NCI-H1105 (cell line): ENCODE measurements at places on chromosomes 11 and 22.

GRCh38 chr11:81092522-81092921 lies 1641.1 kb downstream of the FAM181B start:
- no peak for DNase-seq

DNA sequence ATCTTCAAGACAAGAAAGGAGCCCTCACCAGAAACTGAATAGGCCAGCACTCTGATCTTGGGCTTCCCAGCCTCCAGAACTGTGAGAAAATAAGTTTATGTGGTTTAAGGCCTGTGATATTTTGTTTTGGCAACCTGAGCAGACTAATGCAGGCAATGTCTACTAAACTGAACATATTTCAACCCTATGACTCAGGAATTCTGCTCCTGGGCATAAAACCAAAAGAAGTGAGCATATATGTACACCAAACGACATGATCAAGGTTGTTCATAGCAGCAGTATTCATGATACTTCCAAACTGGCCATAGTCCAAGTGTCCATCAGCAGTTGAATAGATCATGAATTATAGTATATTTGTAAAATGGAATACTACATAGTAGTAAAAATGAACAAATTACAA lies 29.0 kb downstream of the CSNK2A3 start:
- DNase-seq, result no peak

- no peak for DNase-seq
Measured at GRCh38 chr11:103824116-103824515, 212.3 kb upstream of the DDI1 start.

DNA sequence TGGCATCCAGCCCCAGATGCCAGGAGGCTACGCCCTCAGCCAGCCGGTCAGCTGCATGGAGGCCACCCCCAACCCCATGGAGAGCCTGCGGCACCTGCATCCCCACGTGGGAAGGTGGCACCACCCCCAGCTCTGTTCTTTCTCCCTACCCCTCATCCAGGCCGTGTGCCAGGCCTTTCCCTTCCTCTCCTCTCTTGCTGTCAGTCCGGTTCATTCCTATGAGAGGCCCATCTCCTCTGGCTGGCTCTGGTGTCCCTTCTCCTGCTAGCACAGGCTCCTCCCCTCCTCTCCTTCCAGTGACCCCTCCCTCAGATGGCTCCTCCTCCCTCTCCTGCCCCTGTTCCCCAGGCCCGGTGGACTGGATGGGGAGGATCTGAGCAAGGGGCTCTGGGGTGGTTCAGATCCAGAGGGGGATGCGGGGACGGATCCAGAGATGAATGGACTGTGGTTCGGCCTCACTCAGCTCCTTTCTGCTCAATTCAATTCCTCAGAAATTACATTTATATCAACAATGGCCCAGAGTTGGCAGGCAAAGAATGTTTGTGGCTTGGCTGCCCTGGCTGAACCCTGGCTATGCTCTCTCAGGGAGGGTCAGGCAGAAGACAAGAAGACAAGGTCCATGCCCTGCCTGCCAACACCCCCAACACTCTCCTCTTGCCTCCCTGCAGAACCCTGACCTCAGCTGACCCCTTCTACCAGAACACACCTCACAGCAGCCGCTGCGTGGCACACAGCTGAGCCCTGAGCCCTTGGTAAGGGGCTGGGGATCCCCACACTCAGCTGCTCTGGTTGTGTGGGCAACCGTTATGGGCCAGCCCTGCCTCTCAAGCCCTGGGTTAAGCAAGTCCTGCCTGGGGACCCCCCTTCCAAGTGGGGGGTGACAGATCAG lies 18.5 kb upstream of the LRRC10B start:
- DNase-seq, result no peak

- no peak for DNase-seq
Measured at GRCh38 chr11:123628936-123629683, 25.3 kb downstream of the SCN3B start.

GRCh38 chr11:118524757-118525470 lies 2.4 kb upstream of the TTC36 start:
- no peak for DNase-seq

DNA sequence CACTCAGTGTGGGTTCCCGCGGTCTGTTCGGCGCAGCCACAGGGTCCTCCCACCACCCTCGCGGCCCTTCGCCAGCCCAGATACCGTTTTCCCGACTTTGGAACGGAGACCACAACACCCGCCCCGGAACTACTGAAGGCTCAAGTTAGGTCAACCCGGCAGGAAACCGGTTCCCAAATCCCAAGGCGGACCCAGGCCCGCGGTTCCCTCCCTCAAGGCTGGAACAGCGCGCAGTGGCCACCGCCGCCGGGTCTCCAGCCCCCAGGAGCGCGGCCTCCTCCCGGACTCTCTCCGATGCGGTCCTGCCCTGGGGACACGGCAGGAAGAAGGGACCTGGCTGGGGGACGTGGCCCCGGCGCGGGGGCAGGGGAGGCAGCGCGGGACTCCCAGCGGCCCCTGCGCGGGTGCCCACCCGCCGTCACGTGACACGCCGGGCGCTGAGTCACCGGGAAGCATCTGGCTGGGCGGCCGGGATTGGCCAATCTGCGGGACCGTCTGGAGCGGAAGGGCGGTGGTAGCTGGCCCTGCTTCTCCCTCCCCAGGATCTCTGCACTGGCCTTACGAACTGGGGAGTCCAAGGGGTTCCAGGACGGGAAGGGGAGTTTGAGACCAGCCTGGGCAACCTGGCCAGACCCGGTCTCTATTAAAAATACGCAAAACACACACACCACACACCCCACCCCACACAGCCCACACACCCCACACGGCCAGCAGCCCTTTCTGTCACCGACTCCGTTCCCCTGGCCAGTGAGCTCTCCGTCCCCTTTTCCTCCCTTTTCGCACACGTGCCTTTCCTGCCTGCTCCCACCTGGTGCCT lies 21.5 kb upstream of the MALAT1 start:
- peak; percentile 89 for DNase-seq

- no peak for DNase-seq
Measured at GRCh38 chr22:37860796-37861421, 11.7 kb downstream of the EIF3L start.

DNA sequence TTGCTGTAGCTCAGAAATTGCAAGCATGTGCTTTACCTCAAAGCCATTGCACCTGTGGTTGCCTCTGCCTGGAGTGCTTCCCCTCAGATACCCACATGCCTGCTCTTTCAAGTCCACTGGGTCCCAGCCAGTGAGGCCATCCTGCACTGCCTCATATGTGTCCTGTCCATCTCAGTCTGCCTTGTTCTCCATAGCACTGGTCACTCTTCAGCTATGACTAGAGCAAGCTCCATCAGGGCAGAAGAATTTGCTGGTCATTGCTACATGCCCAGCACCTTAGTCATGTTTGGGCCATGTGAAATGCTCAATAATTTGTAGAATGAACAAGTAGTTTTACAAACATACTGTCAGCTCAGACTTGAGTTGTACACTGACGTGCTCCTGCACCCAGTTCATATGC lies 64.4 kb upstream of the HORMAD2 start:
- DNase-seq, result no peak

DNA sequence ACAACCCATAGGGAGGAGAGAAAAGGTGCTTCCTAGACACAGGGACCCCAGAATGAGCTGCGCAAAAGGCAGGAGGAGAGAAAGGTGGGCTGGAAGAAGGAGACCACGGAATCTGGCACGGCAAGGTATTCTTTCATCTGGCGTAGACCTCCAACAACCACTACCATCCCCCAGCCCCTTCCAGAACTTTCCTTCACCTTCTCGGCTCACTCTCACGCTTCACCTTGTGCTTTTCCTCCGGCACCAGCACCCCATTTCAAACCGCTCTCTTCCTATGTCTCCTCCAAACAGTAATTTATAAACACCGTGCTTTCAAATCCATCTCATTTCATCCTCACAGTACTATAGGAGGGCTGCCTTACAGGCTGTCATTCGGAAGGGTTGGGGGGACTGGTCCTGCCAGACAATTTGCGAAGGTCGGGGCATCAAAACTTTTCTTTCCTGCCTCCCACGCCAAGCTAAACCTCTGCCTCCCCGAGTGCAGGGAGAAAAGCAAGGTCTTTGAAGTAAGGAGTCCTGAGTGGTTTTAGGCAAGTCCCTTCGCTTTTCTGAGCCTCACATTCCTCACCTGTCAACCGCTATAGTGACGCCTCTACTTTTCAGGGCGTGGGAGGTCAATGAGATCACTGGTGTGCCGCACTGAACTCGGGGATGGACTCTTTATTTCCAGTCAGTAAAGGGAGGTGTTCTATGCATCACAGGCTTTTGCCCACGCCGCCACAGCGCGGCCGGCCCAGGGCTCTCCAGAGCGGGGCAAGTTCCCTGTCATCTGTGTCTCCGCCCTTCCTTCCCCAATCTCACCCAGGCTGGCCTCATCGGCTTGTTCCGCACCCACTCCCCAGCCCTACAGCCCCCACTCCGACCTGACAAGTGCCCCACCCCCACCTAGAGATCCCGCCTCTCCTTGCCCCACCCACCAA lies 800 bp downstream of the KCTD21 start:
- DNase-seq, result no peak

DNA sequence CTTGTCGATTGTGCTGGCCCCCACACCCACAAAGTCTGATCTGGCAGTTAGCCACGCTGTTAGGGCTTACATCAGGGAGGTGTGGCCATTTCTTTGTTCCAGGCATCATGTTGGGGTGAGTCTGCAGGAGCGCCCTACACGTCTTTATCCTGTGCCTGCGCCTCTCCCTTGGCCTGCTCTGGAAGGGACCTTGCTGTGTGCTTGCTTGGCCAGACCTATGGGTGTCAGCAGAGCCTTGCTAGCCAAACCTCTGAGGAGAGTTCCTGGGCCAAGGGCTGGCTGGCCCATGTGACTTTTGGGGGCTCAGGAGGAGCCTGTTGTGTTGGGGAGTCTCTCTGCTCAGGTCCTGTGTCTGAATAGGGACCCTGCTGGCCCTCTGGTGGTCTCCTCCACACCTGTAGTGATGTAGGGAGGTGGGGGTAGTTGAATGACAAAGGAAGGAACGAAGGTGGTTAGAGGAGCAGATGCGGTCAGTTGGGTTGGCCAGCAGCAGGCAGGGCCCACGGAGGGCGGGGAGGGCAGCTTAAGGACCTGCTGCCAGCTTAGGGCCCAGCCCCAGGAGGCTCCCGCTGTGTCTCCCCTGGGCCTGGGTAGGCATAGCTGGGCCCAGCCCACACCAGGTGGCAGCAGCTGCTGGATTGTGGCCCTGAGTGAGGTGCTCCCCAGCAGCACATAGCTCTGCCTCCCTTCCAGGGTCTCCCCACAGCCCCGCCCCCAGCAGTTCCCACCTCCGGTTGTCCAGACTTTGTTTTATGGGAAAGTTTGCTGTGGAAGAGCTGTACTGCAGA lies 7.9 kb downstream of the PPIL2 start:
- no peak for DNase-seq

DNA sequence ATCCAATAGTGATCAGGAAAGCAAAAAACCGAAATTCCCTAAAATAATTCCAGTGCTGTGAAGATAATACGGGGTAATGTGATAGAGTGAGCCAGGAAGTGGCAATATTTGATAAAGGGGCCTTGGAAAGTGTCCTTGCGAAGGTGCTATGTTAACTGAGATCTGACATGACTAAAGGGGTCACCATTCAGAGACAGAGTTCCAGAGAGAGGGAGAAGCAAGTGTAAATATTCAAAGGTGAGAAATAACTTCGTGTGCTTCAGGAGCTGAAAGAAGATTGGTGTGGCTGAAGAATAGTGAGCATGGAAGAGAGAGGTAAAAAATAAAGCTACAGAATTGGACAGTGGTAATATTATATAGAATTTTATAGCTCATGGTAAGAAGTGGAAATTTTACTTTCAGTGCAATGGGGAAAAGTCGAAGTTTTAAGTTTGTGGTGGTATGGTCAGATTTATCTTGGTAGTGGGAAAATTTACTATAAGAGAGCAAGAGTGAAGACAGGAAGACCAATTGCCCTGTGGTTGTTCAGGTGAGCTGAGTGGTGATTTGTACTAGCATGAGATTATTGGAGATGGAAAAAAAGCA lies 164.5 kb downstream of the JRKL start:
- no peak for DNase-seq

- DNase-seq, result no peak
Measured at GRCh38 chr22:49573109-49573765, 254.4 kb downstream of the BRD1 start.

DNA sequence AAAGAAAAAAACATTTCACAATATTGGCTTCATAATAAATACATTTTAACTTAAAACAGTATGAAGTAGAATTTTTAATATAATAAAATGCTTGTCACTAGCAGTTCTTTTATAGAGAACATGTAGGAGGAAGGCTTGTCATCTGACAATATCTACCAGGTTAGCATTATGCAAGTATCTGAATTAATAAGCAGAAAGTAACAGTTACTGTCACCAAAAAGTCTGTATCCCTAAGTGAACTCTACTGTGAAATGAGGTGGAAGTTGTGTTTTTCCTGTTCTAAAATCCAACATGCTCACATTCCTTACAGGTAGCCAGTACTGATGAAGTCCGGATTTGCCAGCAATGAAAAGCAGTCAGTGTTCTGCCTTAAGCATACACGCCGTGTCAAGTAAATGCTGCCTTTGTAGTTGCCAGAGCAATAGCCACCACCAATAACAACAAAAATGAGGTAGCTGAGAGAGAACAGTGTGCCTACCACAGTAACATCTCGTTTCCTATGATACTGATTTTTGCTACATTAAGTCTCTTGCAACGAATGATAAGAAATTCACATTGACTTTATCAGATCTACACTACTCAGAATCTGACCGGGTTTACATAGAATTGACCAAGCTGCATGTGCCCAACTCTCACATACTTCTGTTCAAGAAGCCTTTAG lies 95.5 kb downstream of the SIK3 start:
- DNase-seq, result no peak

DNA sequence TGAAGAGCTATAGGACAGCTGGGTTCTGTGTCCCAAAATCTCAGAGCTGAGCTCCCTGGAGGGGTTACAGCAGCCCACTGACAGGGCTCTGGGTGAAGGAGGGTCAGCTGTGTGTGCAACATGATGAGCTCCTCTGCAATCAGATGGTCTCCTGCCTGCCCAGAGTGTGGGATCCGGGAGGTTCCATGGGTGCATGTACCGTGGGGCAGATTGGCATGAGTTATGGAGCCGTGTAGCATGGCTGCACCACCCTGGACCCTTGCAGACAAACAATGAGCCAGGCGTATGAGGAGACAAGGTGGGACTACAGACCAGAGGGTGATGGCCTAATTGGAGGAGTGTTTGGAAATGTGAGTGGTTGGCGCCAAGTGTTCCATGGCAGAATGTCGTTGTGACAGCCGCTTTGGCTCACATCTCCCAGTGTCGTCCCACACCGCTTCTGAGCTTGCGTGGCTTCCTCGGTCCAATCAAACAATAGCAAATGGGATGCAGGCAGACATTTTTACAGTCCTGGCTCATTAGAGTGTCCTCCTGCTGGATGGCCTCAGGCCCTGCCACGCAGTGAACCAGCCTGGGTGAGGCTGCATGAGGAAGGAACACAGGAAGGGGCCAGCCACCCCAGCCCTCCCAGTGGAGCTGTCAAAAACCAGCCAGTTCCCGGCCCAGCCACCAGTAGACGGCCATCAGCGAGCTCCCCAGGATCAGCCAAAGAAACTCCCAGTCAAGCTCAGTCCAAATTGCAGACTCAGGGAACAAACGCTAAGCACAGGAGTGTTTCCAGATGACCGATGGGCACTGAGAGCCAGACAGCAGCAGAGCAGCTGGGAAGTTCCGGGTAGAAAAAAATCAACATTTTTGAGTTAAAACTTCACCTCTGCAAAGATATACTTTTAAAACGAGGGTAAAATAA lies 1066.9 kb downstream of the BRD1 start:
- DNase-seq, result no peak
